ENCODE measurements at places on chromosomes 16 and 17.

GRCh38 chr16:79557421-79557820 lies 43.1 kb downstream of the MAF start:
- no peak for DNase-seq

GRCh38 chr17:81954131-81955057 lies 6.6 kb downstream of the NOTUM start:
- no peak for DNase-seq

- peak; percentile 87 for DNase-seq
These were observed 5.3 kb upstream of the ZNF689 start for GRCh38 chr16:30615358-30616091.

DNA sequence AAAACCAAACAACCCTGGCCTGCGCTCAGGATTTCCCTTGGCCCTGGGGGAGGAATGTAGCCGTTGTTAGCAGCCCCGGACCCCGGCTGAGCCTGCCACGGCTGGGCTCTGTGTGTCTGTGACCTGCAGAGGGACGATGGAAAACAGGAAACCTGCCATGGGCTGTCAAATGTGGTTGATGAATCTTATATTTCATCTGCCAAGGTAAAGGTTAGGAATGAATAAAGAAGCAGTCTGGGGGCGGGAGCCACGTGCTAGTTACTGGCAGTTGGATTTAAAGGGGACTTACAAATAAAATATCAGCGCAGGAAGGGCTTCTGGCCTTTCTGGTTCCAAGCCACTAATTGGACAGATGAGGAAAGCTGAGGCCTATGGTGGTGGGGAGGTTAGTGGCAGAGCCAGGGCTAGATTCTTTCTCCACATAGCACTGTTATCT lies at the start of gene KRT23:
TSS of gene KRT23 (minus strand) at position 263 of the 436 bp plus-strand sequence. CDS start 1,043 bp downstream, outside the sequence.
- DNase-seq, result no peak

DNA sequence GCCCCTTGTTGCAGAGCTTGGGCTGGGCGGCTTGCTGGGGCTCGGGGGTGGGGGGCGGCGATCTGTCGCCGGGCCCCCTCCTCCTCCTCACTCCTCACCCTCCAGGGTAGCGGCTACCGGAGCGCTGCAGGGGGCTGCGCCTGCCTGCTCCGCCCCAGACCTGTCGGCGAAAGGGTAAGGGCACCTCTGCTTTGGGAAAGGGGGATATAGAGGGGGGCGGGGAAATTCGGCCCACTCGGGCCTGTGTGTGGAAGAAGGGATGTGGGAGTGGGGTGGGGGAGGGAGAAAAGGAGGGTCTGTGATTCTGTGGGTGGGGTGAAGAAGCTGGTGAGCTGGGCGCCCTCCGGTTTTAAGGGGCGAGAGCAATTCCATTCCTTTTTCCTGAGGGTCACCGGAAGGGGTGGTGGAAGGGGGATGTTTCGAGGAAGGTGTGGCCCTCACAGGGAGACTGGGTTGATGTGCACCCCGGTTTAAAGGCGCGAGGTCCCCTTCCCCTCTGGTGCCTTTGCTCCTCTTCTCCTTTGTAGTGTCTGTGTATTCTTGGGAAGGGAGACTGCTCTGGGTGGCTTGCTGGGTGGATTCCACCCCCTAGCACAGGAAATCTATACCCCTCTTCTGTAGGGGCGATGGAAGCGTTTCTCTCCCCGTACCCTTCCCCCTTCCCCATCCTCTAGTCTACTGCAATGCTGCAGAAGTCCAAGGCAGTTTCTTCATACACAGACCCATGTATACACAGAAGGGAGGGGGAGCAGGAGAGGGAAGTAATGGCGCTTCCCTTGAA lies 878 bp downstream of the TAOK1 start:
- no peak for DNase-seq

DNA sequence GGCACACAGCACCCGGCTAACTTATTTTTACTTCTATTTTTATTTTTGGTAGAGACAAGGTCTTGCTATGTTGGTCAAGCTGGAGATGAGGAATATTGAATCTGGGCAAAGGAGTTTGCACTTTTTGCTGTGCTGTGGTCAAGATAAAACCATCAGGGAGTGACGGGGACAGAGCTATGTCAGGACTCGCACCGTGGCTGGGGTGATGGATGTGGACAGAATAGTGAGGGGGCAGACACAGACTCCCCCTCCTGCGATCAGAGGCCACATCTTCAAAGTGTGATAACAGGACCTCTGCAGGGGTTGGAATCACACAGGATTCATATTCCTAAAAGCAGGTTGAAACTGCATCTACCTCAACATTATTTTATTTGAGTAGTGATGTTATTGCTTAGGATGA lies 25.6 kb downstream of the IL21R start:
- no peak for DNase-seq

GRCh38 chr17:9467518-9467917 lies 108.1 kb downstream of the STX8 start:
- no peak for DNase-seq

- DNase-seq, result peak; percentile 93
These were observed 40.3 kb upstream of the CCNF start for GRCh38 chr16:2388875-2389433.

GRCh38 chr17:13047011-13047606 lies 29.3 kb upstream of the ELAC2 start:
- DNase-seq, result no peak

DNA sequence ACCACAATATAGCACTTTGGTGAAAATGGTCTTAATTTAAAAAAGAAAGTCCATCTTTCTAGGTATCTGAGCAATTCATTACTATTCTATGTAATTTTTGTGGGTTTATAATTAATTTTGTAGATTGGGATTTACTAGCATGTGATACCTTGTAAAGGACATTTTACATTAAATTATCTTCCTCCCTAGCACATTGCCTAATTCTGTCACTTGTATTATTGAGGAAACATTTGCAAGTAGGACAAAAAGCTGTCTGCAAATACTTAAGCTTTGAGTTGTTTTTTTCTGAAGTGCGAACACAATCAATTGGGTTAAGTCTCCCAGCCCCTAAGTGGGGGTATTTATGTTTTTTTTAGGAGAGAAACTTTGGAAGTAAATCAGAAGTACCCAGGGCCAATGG lies 167.0 kb downstream of the PRKCA start:
- DNase-seq, result no peak

GRCh38 chr16:4517812-4518680 lies 20.5 kb downstream of the CDIP1 start:
- peak; percentile 40 for DNase-seq

DNA sequence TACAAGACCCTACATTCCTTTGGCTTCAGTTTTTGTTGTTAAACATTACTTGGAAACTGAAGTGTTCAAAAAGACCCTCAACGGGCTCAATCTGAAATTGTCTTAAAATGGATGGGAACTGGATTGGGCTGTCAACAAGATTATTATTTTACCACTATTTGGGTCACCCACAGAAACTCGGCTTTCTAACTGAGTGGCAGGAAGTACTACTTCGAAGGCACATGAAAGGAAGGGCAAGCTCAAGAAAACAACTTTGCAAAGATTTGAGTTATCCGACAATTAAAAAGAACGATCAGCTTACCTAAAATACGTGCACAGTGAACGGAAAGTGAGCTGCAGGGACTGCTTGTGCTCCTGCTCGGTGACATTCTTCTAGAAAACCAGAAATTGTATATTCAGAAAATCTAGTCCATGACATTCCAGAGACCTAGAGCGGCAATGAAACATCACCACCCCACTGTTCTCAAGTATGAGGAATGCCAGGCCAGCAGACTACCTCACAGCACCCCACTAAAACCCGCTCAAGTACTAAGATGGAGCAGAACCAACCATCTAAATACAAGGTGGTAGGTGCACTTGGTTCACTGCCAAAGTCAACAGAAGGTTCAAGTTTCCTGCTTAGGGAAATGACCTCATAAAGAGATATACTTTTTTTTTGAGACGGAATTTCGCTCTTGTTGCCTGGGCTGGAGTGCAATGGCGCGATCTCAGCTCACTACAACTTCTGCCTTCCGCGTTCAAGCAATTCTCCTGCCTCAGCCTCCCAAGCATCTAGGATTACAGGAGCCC lies 60.5 kb downstream of the ZZEF1 start:
- no peak for DNase-seq

GRCh38 chr17:17934806-17935205 lies 37.4 kb downstream of the TOM1L2 start:
- DNase-seq, result no peak

DNA sequence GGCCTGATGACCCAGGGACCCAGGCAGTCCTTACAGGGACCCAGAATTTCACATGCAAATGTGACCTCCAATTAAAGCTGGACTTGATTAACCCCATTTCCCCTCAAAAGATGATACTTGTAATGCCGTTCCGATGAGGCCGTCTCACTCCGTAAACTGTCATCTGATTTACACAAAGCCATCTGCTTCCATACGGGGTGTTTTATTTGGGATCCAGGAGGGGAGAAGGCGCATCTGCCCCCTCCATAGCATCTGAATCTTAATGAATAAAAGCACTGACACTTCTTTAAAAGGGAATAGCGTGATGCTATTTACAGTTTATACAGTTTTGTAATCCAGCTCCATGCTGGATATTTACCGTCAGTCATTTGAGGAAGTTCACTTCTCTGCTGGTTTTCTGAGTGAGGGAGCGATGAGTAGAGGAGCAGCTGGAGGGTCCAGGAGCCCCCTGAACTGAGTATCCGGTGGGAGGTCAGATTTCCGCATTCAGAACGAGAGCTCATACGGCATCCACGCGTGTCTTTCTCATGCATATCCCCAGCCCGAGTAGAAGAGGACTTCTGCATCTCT lies 452.7 kb downstream of the WWOX start:
- DNase-seq, result no peak

DNA sequence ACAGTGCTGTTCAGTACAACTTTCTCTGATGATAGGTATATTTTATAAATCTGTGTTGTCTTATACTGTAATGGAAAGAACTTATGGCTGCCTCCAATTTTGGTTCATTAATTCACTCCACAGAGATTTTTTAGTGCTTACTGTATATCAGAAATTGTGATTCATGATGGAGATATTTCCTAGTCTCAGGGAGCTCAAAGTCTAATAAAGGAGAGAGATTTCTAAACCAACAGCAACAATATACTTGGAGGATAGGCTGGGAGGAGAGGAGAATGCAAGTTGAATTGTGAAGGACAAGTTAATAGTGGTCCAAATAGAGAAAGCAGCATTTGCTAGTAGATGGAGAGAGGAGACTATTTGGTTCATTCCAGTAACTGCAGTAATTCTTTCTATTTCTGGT lies 63.5 kb downstream of the TANC2 start:
- no peak for DNase-seq

DNA sequence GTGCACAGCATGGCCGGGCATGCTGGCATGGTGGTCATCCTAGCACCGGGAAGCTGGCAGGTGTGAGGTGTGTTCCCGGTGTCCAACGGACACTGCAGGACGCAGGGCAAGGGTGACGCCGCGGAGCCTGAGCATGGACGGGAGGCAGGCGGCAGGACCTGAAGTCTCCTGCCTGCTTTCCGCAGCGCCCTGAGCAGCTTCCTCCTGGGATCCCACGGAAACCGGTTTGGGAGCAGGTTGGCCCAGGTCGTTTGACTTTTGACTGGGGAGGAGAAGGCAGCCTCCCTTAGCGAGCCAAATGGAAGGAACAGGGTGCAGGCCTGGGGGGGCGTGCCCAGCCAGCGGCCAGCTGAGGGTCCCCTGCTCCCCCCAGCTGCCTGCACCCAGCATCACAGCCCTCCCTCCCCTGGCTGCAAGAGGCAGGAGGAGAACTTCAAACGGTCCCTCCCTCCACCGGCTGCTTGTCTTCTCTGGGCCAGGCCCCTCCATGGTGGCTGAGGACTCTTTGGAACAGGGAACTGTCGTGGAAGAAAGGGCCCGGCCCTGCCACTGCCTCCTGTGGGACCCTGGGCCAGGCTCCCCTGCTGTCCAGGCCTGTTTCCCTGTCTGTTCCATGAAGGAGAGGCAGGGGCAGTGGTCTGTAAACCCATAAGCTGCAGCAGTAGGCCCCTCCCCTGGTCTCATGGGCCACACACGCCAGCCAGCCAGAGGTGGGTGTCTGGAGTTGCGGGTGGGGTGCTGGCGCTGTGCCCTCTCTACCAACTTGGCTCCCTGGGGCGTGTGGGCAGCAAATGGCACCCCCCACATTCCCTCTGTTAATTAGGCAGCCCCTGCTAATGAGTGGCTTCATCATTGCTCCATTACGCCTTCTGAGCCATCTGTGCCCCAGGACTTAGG lies 7.8 kb upstream of the ADGRG1 start:
- no peak for DNase-seq

DNA sequence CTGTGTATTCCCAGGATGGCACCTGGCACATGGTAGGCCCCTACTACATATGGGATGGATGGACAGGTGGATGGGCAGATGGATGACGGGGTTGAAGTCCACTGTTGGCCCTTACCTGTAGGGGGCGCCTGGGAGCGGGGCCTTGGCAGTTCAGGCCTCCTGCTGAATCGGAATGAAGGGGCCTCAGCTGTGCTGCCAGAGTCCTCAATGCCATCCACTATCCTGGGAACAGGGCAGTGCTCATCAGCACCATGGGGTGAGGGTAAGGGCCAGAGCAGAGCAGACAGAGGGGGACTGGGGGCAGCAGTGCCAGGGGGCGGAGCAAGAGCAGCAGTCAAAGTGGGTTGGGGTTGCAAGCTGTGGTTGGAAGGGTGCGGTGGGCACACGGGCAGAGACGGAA lies 8.3 kb upstream of the RAB5C start:
- DNase-seq, result no peak
